ENCODE measurements at places on chromosomes 13 and 19.

DNA sequence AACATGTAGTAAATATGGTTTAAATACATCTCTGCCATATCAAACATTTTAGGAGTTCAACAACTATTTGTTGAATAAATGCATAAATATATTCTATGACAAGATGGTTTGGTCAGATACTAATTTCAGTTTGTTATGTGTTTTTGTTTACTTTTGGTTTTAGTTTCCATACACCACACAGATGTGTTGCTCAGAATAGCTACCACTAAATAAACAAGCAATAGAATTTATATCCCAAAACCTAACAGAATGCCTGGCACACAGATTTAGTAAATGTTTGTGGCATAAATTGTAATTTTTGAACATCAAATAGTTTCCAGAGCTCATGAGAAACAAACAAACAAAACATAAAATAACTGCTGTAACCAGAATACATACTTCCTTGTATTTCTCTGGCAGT, 126.8 kb upstream of the ATXN8OS start:
- DNase-seq, result no peak

- peak; percentile 79 for DNase-seq
These were observed 32.3 kb upstream of the MED4 start for GRCh38 chr13:48126944-48127830.

DNA sequence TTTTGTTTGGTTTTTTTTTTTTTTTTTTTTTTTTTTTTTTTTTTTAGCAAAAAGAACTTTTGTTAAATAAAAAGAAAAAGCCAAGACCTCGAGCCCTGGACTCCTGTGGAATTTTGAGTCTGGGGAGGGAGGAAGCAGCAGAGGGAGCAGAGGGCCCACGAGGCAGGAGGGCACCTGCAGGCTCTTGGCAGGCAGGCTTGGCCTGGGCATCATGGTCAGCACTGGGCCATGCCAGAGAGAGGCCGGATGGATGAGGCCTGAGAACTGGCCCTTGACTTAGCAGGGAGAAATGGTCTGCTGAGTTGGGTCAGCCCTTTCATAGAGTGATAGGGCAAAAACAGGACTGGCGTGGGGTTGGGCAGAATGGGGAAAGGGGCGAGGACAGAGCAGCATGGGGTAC, 100.4 kb downstream of the GPR12 start:
- DNase-seq, result no peak

DNA sequence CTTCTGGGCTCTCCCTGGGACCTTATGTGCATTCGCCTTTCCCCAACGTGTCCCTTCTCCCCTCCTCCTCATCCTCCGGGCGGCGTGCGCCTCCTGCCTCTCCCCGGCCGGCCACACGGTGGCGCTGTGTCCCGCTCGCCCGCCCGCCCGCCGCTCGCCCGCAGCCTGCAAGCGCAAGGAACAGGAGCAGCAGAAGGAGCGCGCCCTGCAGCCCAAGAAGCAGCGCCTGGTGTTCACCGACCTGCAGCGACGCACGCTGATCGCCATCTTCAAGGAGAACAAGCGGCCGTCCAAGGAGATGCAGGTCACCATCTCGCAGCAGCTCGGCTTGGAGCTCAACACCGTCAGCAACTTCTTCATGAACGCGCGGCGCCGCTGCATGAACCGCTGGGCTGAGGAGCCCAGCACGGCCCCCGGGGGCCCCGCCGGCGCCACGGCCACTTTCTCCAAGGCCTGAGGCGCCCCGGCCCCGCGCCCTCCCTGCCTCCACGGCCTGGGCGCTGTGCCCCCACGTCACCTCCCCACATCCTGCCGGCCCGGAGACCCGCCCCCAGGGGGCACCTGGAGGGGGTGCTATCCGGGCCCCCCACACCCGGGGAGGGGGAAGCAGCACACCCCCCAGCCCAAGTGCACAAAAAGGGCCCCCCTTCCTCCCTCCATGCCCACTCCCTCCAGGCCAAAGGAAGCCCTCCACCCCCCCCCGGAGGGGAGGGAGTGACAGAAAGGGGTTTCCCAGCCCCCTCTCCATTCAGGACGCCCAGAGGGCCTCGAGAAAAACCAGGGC, 21.9 kb downstream of the ONECUT3 start:
- no peak for DNase-seq

GRCh38 chr13:73274147-73274546, 215.3 kb downstream of the KLF5 start:
- DNase-seq, result no peak

- DNase-seq, result peak; percentile 61
These were observed 34.1 kb upstream of the WDFY2 start for GRCh38 chr13:51550151-51550550.

DNA sequence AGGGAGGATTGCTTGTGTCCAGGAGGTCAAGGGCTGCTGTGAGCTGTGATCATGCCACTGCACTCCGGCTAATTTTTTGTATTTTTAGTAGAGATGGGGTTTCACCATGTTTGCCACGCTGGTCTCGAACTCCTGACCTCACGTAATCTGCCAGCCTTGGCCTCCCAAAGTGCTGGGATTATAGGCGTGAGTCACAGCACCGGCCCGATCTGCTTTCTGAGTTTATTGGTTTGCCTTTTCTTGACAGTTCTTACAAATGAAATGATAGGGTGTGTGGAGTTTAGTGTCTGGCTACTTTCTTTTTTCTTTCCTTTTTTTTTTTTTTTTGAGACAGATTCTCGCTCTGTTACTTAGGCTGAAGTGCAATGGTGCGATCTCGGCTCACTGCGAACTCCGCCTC, 848 bp downstream of the C19orf44 start:
- DNase-seq, result no peak

GRCh38 chr13:90918536-90918935, 429.0 kb upstream of the MIR17HG start:
- DNase-seq, result peak; percentile 2

Data from suppressor macrophage (primary cell).